Stimulated activated naive CD8-positive, alpha-beta T cell treated with anti-CD3 and anti-CD28 coated beads, Interleukin-15, amount 100 ng/mL, for 72 hours (primary cell): ENCODE measurements at places on chromosomes 1 and 21.

DNA sequence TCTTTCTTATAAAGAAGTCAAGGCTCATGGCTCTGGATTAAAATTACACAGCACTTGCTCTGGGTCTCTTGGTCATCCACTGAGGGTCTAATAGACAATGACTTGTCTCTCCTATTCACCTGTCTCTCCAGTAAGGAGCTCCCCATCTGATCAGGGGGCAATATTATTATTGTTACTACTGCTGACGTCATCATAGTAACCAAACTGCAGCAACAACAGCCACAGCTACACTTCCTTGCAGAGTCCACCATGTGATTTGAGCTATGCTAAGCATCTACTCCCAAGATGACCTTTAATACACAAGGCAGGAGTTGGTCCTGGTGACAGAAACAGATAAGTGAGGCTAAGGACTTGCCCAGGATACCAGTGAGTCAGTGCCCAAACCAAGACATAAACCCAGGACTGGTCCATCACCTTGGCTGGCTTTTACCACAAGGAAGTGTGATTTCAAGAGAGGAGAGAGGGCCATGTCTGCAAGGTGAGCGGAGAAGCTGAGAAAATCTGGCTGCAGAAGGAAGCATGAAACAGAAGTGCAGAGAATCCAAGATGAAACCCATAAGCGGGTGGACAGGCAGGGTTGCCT is 602.5 kb downstream of the PTPRU start:
- no peak for DNase-seq

GRCh38 chr1:40244138-40244744 is 3.5 kb upstream of the TMCO2 start:
- no peak for DNase-seq

- DNase-seq = no peak
These were observed 182.0 kb upstream of the SGIP1 start for GRCh38 chr1:66351913-66352312.

DNA sequence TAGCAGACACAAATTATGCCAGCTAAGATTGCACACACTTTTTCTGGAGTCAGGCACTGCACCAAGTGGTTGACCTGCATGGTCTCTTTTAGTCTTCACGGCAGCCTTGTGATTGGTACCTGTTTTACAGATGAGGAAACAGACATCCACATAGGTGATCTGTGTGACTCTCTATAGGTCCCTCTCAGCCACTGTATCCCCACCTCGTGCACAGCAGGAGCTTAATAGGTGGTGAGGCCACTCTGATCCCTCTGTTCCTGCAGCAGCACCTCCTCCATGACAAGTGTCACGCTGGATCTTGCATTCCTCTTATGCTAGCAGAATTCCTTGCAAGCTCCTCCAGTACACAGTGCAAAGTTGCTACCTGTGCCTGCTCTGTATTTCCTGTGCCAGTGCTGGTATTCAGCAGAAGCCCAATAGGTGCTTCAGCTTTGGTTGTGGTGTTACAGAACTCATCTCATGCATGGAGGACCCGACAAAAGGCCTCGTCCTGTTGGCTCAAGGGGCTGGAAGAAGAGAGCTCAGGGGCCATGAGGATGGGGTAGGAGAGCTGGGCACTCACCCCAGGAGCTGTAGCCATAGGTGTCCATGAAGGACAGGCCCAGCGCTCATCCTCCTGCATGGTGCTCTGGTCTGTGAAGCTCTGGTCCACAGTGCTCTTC is 546.7 kb downstream of the PTPRU start:
- DNase-seq = no peak

DNA sequence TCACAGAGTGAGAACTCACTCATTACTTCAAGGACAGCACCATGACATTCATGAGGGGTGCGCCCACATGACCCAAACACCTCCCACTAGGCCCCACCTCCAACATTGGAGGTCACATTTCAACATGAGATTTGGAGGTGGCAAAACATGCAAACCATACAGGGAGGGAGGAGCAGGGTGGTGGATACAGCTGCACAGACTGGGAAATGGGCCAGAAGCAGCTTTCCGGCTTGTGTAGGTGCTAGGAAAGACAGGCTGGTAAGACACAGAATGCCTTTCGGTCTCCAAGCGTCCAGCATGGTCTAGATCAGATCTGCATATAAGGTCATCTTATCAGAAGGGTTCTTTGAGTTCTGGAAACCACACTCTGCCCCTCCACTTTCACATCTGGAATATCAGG is 35.1 kb upstream of the TINAGL1 start:
- DNase-seq = no peak

- DNase-seq = no peak
These were observed 51.2 kb upstream of the FMOD start for GRCh38 chr1:203402152-203402551.

DNA sequence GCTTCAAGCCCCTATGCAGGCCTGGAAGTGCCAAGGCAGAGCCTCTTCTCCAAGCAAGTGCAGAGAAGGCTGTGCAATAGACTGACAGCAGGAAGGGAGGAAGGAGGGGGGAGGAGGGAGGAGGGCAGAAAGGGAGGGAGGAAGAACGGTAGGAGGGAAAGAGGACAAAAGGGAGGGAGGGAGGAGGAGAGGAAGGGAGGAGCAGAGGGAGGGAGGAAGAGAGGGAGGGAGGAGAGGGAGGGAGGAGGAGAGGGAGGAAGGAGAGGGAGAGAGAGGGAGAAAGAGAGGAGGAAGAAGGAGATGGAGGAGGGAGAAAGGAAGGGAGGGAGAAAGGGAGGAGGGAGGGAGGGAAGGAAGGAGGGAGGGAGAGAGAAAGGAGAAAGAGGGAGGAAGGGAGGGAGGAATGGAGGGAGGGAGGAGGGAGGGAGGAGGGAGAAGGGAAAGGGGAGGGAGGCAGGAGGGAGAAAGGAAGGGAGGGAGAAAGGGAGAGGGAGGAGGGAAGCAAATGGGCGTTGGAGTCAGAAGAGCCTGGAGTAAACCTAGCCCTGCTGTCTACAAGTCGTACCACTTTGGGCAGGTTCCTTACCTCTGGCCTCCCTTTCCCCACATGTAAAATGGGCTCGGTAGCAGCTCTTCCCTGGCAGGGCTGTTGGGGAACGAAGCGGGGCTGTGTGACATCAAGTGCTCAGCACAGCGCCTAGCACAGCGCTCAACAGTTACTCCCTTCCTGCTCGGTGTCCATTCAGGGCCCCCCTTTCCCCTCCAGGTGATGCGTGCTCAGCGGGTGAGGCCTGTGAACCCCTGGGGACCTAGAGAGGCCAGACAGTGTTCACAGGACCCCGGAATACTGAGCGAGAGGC is 244.6 kb downstream of the NPHP4 start:
- DNase-seq = no peak

- no peak for DNase-seq
These were observed 361.8 kb upstream of the VAMP3 start for GRCh38 chr1:7409278-7409677.

DNA sequence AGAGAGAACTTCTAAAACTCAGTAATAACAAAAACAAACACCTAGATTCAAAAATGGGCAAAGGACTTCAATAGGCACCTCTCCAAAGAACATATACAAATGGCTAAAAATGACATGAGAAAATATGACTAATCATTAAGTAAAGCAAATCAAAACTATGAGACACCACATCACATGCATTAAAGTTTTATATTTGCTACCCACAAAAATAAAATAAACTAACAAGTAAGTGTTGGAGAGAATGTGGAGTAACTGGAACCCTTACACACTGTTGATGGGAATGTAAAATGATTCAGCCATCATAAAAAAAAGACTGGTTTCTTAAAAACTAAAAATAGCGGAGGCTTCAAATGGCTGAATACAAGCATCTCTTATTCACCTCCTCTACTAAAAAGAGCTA is 262.1 kb upstream of the PKN2 start:
- DNase-seq = no peak

- no peak for DNase-seq
These were observed 10.0 kb downstream of the RNF220 start for GRCh38 chr1:44415013-44415412.

DNA sequence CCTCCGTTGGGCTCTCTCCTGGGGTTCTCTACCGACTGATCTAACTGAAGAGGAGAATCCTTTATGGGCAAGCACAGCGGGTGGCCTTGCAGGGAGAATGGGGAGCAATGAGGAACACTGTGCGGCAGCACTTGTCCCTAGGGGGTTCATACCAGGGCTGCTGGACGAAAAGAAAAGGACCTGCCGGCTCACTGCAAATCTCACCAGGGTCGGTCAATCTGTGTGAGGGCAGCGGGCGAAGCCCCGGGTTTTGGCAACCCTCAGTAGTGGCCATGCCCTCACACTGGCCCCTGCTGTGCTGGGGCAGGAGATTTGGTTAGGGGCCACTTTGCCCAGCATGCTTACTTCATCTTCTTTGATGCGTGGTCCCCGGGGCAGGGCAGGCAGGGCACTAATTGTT is 5.9 kb downstream of the LHX9 start:
- DNase-seq = no peak

DNA sequence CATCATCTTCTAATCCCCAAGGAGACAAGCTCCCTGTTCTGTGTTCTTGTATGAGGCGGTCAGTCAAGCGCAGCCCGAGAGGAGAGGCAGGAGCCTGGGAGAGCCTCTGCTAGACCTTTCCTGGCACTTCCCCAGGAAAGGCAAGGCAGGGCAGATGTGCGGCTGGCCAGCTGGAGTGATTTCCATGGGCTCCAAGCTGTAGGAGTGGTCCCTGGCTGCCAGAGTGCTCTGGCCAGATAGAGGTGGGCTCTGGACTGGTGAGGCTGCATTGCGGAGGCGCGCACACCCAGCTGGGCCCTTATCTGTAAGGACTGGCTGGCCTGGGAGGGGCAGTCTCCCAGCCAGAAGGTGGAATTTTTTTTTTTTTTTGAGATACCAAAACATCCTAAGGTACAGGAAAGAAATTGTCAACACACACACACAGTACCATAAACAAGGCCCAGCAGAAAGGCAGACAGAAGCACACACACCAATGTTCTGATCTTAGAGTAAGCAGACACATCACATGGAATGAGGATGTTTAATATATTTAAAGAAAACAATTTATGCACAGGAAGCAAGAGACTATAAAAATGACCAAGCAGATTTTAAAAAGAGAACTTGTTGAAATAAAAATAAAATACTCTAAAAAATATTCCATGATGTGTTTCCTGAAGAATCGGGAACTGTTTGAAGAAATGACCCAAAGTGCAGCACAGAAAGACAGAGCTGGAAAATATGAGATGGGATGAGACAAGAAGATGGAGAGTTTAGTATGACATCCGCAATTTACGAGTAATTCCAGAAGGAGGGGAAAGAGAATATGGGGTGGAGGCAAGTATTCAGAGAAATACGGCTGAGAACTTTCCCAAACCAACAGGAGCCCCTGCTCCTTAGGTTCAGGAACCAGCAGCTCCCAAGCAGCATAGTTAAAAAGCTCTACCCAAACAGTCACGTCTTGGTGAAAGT is 13.4 kb downstream of the IBA57 start:
- no peak for DNase-seq

- no peak for DNase-seq
These were observed 23.1 kb upstream of the C1orf198 start for GRCh38 chr1:230891413-230891812.

GRCh38 chr1:169161496-169162194 is 55.2 kb downstream of the ATP1B1 start:
- no peak for DNase-seq

DNA sequence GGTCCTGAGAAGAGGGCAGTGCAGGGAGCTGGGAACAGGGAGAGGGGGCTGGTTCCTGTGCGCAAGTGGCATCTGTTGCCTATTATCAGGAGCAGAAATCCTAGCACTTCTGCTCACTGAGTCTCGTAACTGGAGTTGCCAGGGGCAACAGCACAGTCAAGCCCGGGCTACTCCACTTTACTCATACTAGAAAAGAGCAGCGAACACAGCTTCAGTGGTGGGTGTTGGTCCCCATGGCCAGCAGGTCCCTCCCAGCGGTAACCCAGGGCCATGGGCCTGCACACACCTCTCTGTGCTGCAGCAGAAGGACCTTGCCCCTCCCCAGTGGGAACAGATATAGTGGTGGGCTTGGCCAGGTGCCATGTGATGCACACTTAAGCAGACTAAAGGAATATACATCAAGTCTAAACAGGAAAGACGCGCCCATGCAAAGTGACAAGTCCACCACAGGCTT is 8.5 kb downstream of the PYCR2 start:
- no peak for DNase-seq

DNA sequence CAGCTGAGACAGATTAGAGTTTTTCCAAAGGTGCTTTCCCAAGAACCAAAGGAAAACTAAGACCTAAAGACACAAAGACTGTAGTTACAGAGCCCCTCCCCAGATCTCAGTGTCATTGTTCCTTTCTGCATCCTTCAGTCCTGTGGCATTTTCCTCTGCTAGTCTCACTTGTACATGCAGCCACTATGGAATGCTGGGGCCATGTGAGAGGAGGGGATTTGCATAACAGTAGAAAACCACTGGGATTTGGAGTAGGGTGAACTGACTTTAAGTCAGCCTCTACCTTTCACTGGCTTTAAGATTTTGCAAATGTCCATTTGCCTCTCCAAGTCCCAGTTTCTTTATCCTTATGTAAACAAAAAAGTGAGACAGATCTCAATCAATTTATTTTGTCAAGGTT is 119.4 kb upstream of the F3 start:
- DNase-seq = no peak

- no peak for DNase-seq
These were observed 69.9 kb downstream of the ATF6 start for GRCh38 chr1:161836018-161836417.

DNA sequence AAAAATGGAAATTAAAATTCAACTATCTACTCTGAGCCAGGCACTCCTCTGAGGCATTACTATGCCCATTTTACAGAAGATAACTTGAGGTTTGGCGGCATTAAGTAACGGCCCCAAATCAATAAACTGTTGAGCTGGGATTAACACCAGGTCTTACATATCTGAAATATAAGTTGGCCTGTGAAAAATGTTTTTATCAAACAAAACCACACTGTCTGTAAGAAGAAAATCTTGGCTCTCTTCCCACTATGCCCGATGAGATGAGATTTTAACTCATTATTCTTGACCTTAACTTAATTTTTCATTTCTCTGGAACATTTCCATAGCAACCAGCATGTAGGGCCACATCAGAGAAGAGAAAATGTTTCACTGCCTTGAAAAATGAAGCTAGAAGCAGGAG is 21.8 kb downstream of the RC3H1 start:
- no peak for DNase-seq

DNA sequence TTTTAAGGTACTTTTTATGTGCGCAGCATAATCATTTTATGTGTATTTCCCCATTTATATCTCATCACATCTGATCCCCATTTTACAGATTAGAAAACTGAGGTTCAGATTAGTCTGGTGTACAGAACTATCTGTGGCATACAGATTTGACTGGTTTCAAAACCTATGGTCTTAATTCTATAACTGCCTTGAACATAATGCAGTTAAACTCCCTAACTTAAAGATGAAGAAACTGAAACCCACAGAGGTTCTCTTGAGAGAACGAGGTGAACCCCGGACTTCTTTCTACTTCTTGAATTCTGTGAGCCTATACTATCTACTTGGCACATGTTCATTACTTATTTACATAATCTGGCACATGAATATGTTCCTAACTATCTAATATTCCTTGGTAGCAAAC is 479.1 kb downstream of the AGBL4 start:
- no peak for DNase-seq
